ENCODE measurements at places on chromosomes 7 and 10.

DNA sequence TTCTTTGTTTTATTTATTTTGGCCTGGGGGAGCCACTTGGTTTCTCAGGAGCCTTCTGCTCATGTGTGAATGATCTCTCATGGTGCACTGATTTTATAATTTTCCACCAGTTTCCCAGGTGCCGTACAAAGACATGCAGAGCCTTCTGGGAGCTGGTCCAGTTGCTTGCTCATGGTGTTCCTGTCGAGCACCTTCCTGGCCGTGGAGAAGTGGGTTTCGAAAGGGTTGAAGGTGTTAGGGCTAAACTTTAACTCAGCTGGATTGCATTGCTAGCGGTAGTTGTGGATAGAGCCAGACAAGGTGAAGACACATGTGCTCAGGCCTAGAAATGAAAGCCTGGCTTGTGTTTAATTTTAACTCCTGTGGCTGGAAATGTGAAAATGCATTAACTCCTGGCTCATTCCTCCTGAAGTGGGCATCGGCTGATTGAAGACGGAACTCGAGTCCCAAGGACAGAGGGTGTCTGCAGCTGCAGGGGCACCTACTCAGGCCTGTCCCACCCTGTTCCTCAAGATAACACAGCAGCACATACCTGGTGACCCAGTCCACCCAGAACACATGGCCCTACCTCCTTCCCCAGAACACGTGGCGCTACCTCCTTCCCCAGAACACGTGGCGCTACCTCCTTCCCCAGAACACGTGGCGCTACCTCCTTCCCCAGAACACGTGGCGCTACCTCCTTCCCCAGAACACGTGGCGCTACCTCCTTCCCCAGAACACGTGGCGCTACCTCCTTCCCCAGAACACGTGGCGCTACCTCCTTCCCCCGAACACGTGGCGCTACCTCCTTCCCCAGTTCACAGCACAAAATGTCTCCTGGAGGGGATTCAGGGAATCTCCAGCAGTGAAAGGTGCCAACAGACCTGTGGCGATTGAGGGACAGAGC is 133.2 kb downstream of the WDR37 start:
- no peak for DNase-seq

GRCh38 chr10:131663351-131663750 is 237.5 kb upstream of the PPP2R2D start:
- no peak for DNase-seq

DNA sequence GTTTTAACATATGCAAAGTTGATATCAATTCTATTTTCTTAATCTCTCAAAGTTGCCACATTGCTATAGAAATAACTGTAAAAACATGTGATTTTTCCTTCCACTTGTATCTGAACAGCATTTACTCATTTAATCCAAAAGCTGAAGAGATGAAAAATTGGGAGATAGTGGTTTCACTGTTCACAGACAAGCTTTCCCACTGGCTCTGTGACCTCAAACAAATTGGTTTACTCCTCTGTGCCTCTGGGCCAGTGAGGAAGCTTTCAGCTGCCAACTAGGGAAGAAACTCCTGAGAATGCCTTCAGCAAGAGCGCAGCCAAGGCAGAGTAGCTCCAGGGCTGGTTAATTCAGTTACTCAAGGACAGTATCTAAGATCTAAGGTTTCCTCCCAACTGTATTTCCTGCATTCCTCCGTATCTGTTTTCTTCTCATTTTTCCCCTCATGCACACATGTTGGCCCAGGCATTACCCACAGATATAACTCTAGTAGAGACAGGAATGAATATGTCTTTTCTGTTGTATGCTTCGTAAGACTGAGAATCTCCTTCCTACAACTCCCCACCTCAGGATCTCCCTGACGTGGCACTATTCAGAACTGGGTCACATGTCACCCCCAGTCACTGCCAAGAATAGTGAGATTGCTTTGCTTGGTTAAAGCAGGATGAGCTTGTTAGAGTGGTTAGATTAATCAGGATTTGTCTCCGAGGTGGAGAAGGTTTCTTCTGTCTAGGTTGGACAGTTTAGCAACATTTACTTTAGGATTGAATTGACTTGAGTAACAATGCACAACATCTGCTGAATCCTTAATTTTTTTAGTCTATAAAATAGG is 315.7 kb downstream of the NRG3 start:
- no peak for DNase-seq

DNA sequence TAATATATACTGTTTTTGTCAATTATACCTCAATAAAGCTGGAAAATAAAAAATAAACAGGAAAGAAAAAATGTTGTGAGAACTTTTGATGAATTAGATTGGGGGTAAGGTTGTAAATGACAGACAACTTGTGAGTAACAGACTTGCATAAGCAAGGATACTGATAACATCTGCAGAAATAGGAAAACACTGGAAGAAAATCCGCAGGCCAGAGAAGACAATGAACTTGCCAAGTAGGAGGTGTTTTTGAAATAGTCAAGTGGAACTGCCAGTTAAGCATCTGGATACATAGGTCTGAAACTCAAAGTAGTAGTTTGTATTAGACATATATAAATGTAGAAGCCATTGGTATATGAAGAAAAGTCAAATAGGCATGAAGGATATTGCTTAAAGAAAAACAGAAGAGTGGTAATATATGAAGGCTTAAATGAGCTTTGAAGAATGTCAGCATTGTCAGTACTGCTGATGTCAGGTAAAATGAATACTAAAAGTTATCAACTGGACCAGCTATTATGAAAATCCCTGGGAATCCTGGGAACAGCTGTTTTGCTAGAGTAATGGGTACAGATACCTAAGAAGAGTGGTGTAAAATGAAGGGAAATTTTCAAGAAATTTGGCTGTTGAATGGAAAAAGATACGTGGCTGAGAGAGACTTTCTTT is 58.7 kb downstream of the DNAJC1 start:
- DNase-seq: no peak

DNA sequence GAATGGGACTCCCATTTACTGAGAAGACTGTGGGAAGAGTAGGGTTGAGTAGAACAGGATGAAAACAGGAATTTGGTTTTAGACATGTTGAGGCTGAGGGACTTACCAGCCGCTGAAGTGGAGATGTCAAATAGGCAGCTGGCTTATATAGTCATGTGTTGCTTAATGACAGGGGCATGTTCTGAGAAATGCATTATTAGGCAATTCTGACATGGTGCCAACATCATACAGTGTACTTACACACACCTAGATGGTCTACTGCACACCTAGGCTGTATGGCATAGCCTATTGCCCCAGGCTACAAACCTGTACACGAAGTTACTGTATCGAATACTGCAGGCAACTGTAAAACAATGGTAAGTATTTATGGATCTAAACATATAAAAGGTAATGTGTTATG is 17.5 kb downstream of the ARL3 start:
- no peak for DNase-seq

GRCh38 chr10:79150444-79150754 is 81.6 kb downstream of the ZMIZ1 start:
- DNase-seq: no peak

- DNase-seq: no peak
Observed at GRCh38 chr10:124624466-124624865, 119.7 kb downstream of the FAM53B start.

- DNase-seq: no peak
Observed at GRCh38 chr7:27124902-27125689, 5.5 kb downstream of the HOXA4 start.

DNA sequence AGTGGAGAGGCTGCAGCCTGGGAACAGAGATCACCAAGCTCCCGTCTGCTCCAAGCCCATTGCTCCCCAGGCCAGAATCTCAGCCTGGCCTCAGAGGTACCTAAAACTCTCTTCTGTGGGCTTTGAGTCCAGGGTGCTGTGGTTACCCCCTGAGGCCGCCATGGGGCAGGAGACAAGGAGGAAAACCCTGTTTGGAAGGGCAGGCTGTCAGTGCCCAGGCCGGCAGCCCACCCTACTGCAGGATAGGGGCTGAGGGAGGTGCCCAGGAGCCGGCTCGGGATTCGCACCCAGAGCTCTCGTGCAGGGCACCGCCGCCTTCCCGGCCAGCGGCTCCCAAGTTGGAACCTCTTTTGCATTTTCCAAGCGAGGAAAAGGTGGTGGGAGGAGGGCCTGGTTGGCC is 24.5 kb downstream of the UNCX start:
- no peak for DNase-seq

- DNase-seq: no peak
Observed at GRCh38 chr10:89078724-89079672, 88.4 kb downstream of the FAS start.

- DNase-seq: no peak
Observed at GRCh38 chr10:30928742-30929141, 102.9 kb downstream of the ZNF438 start.

- no peak for DNase-seq
Observed at GRCh38 chr7:106273009-106273668, 11.6 kb downstream of the NAMPT start.

DNA sequence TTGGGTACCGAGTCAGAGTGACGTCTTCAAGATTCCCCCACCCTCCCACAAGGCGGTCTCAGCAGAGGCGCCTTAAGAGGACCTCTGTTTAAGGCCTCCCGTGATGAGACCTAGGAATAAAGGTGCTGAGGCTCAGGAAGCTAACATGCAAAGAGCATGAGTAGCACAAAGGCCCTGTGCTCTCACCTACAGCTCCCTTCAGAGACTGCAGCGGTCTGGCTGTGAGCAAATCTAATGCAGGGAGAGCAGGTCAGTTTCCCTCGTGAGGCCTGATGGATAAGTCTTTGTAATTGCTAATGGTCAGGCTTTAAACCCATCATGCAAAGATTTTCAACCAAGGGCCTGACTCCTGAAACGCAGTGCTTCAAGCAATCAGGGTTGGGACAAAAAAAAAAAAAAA is 909.3 kb upstream of the GHITM start:
- no peak for DNase-seq

DNA sequence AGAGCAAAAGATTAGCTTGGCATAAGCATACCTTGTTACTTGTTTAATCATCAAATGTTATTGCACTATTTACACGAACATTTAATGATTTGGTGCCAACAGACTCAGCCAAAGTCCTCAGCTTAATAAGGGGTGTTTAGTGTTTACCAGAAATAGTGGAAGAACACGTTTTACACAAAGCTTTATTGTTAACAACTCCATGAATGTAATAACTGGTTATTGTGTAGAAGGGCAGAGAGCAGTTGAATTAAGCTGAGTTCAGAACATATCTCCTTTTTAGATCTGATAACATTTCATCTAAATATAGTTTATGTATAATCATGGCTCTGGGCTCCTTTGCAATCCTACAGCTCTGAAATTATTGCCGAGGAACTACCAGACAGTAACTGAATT is 99.1 kb downstream of the CABCOCO1 start:
- no peak for DNase-seq

GRCh38 chr10:116084161-116084560 is 188.8 kb downstream of the GFRA1 start:
- DNase-seq: no peak

All from HEK293T (cell line).